ENCODE measurements at places on chromosomes 5 and 9.

- DNase-seq = no peak
Observed at GRCh38 chr5:146254223-146254622, 50.8 kb downstream of the RBM27 start.

GRCh38 chr5:150778517-150779396, at the start of gene SMIM3:
Gene SMIM3, plus strand, starts transcription at chr5:150778757. Its CDS starts 16,684 bp downstream, at chr5:150795441.
- DNase-seq = peak; percentile 93

DNA sequence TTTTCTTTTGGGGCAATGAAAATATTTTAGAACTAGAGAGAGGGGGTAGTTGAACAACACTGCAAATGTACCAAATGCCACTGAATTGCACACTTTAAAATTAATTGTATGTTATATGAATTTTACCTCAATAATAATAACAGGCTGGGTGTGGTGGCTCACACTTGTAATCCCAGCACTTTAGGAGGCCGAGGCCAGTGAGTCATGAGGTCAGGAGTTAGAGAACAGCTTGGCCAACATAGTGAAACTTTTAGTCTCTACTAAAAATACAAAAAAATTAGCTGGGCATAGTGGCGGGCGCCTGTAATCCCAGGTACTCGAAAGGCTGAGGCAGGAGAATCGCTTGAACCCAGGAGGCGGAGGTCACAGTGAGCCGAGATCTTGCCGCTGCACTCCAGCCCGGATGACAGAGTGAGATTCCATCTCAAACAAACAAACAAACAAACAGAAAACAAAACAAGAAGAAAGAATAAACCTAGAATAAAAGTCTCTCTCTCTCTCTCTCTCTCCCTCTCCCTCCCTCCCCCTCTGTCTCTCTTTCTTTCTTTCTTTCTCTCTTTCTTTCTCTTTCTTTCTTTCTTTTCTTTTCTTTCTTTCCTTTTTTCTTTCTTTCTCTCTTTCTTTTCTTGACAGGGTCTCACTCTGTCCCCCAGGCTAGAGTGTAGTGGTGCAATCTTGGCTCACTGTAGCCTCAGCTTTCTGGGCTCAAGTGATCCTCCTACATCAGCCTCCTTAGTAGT, 91.1 kb downstream of the BASP1 start:
- no peak for DNase-seq

GRCh38 chr9:83505282-83505681, 32.9 kb downstream of the FRMD3 start:
- no peak for DNase-seq

GRCh38 chr9:126777733-126778132, 27.1 kb upstream of the ZBTB43 start:
- no peak for DNase-seq

DNA sequence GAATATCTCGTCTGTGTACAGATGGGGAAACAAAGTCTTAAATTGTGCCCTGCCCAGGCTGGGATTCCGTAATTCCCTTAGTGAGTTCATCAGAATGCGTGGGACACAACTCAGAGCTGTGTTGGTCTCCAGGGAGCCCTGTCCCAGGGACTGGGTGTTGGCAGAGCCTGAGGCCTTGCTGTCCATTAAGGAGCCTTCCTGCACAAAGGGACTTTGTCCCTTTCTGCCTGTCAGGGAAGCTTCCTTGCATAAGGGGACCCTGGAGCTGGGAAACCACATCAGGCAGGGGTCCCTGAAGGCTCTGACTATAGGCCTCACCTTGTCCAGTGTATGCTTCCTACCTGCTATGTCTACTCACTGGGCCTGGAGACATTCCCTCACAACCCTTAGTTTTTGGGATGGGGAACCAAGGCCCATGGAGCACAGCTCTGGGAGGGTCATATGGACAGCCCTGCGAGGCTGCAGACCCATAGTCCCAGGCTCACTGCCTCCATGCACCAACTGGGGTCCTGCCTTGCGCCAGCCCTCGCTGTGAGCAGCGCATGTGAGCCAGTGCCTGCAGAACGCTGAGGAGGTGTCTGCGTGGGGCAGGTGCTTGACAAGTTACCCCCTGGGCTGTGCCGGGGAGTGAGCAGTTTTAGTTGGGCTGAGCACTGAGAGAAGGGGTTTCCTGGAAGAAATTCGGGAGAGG, 1.6 kb downstream of the CARD19 start:
- DNase-seq = no peak

DNA sequence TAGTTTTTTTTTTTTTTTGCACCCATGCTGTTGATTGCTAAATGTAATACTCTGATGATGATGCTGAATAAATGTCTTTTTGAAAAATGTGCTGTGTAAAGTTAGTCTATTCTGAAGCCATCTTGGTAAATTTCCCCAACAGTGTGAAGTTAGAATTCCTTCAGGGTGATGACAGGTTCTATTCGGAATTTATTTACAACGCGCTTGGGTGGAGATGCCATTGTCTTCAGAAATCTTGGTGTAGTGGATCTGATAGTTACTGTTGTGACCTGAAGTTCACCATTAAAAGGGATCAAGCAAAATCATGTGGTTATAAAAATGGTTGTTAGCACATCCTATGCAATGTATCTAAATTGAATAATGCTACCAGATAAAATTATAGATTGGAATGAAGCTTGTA, 36.3 kb upstream of the DMRT1 start:
- DNase-seq = no peak

- DNase-seq = no peak
Observed at GRCh38 chr9:120558454-120558853, 21.5 kb downstream of the CDK5RAP2 start.

GRCh38 chr5:120516805-120517204, 52.7 kb downstream of the PRR16 start:
- peak; percentile 62 for DNase-seq

- DNase-seq = peak; percentile 7
Observed at GRCh38 chr5:131430794-131431193, 166.9 kb downstream of the CDC42SE2 start.

DNA sequence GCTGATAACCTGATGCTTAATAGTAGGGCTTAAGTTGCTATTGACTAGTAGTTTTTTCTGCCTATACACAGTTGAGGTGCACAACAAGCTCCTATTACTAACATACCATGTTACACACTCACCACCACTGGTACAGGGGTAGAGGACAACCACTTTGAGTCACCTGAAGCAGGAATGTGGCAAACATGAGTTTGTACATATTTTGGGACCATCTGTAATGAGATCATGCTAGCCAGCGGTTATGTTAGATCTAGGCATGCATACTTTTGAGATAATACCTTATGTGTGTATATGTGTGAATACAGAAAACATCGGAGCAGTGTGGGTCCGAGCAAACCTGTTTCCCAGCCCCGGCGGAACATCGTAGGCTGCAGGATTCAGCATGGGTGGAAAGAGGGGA, 72.8 kb upstream of the NXNL2 start:
- no peak for DNase-seq

GRCh38 chr9:136047775-136048559, 47.1 kb downstream of the NACC2 start:
- DNase-seq = peak; percentile 5

DNA sequence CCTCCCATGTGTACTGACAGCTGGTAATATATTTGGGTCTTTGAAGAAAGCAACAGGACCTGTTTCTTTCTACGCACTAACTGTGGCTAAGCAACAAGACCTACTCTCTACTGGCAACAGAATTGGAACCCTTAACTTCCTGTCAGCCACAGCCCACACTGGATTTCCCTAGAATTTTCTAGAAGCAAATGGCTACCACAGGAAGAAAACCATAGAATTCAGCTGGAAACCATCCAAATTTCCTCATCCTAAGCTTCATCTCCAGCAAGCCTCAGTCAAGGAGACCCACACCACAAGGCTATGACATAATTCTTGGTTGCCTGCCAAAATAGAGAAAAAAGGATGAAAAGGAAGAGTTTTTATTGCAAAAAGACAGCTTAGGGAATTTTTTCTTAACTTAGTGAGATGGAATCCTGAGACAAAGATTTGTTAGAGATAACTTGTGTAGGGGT, 171.8 kb upstream of the TNC start:
- DNase-seq = no peak

- no peak for DNase-seq
Observed at GRCh38 chr9:23543419-23543818, 282.6 kb downstream of the ELAVL2 start.

- DNase-seq = peak; percentile 55
Observed at GRCh38 chr5:112685931-112686330, 51.8 kb upstream of the APC start.

DNA sequence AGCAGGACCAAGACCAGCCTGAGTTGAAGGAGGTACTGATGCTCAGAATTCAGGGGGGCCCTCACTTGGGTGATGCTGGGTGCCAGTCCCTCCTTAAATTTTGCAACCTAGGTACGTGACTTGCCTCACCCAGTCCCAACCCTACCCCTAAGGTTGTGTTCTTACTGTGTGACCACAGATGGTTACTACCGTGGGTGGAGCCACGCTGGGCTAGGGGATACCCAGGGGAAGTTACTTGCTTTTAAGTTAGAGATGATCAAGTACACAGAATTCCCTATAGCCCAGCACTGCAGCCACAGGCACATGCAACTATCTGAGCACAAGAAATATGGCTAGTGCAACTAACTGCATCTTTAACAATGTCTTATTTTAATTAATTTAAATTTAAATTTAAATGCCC, 32.9 kb downstream of the NXNL2 start:
- DNase-seq = no peak

DNA sequence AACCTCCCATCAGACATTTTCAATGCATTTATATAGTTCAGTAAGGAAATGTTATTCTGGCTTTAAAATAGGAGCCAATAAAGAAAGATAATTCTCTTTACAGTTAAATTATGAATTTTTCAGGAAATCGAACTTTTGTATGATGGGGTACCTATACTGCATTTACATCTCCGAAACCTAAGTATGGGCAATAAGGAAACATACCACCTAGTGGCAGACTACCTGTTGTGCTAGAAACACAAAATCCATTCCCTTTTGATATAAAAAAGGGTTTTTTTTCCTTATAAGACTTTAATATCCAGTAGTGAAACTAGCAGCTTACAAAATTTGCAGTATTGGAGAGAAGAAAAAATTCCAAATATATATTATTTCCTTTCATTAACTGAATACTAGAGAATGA, 21.3 kb upstream of the VLDLR start:
- no peak for DNase-seq

GRCh38 chr5:140570058-140570457, 5.4 kb downstream of the SLC35A4 start:
- no peak for DNase-seq

DNA sequence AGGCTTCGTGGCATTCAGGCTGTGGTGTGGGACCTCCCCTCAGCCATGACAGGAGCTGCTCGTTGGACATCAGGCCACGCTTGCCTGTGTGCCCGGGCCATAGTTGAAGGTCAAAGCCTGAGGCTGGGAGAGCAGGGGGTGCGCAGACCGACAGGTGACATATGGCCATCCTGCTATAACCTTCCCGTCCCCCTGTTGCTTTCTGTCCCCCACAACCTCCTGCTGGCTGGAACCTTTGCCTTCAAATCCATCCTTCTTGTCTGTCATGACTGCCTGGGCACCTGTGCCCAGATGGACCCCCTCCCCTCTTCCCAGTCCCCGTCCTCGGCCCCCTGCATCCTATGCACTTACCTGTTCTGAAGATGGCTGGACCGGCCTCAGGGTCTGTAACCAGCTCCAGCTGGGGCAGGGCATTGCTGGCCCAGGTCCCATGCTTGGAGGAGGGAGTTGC, 83.2 kb downstream of the WNK2 start:
- peak; percentile 8 for DNase-seq

DNA sequence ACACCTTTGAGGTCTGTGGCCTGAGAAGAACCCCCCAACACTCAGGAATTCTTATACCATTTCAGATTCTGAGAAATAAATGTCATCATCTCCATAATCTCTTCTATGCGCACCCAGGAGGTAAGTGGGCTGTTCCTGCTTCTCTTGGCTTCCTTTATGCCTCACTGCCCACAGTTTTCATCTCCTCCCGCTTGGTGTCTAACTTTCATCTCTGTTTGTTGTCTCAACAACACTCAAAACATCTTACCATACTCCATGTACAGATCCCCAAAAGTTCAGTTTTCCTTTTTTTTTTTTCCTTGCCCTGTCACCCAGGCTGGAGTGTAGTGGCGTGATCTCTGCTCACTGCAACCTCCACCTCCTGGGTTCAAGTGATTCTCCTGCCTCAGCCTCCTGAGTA, 170.2 kb upstream of the FREM1 start:
- no peak for DNase-seq

DNA sequence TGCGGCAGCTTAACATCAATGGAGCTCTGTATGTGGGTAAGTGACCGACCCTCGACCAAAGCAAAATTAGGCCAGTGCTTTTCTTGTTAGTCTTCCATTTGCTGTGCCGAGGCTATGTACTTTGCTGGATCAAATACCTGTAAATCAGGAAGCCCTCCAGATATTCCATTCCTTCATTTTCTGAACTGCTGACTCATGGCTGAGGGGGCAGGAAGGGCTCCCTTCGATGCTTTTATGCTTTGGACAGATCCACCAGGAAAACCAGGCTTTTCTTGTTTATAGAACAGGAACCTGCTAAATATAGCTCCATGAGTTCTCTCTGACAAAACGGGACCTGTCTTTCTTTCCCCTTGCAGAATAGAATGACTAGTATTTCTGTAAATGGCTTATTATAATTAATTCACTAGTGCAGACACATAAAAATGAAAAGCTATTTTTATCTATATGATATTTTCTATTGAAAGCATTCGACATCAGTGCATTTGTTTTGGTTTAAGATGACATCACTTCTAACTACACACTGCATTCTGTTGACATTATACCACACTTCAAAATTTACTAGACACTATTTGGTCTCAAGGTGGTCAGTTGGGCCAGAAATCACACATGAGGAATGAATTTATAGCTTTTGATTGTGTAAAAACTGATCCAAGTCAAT, 93.3 kb downstream of the LIFR start:
- DNase-seq = no peak

GRCh38 chr5:160750938-160751657, 100.9 kb downstream of the ATP10B start:
- no peak for DNase-seq

DNA sequence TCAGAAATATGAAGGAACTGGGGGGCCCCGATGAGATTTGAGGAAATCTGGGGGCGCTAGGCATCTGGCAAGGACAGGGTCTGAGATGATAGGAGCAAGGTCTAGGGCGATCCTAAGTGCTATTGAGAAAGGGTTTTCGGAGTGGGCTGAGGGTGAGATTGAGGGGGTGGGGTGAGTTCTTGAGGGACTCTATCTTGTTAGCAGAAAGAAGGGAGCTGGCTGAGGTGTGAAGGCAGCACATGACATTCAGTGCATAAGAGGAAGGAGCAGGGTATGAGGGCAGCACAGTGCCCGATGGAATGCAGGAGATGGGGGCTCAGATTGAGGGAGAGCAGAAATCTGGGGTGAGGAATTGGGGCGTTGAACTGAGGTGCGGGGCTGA, 640 bp downstream of the TRIM32 start:
- peak; percentile 29 for DNase-seq

- DNase-seq = no peak
Observed at GRCh38 chr9:97506306-97506705, 4.8 kb downstream of the TMOD1 start.

GRCh38 chr9:99576002-99576401, 245.7 kb upstream of the NR4A3 start:
- no peak for DNase-seq

- no peak for DNase-seq
Observed at GRCh38 chr5:23314827-23315226, 192.6 kb upstream of the PRDM9 start.

- peak; percentile 36 for DNase-seq
Observed at GRCh38 chr5:168875832-168876231, 296.7 kb upstream of the PANK3 start.

Measured in GM03348 (cell line).